Natural killer cell treated with Interleukin-12 subunit alpha and Interleukin-12 subunit beta and Interleukin-15 and Interleukin-18, amount 100 ng/mL, for 72 hours (primary cell): ENCODE measurements at places on chromosomes 16 and 17.
A peak's percentile ranks its signal among the peaks of the same experiment; 100 is the strongest.

DNA sequence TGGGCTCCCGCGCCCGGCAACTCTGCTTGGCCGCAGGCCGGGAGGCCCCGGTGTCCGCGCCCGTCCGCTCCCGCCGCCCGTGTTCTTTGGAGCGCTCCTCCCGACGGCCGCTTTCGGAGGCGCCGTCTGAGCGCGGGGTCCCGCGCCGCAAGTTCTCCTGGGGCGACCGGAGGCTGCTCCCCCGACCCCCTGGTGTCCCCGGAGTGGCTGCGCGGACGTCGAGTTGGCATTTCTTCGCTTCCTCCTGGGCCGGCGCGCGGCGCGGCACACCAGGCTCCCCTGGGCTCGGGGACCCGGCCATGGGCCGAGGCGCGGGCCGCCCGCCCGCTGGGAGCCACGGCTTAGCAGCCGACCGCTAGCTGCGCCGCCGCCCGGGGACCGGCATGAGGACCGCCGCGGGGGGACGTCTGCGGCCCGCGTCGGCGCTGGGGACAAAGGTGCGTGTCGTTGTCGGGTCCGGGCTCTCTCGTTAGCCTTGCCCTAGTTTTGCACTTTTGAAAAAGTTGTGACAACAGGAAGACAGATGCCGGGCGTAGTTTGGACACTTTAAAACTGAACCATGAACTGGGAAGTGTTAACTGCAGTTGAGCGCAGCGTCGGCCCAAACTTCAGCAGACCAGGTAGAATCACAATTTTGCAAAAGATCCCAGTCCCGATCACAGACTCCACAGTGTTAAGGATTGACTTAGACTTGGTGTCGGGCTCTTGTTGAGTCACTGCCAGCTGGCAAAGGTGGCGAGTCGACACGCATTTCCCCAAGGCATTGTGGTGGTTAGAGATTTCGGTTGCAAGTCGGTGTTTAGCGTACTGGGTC lies 700 bp downstream of the UBN1 start:
- DNase-seq: no peak

- no peak for DNase-seq
These were observed 3.9 kb upstream of the NXPH3 start for GRCh38 chr17:49571764-49572163.

DNA sequence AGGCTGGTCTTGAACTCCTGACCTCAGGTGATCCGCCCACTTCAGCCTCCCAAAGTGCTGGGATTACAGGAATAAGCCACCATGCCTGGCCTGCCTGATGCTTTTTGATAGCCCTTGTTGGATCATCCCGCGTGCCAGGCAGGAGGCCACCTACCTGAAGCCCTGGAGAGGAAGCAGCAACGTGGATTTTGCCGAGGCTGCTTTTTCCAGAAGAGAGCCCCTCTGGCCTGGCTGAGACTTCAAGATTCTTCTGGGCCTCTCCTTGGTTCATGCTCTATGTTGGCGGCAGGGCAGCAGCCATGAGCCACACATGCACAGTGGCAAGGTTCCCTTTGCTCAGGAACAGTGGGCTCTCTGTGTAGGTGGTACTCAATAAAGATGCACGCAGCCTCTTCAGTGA lies 11.5 kb downstream of the KATNB1 start:
- DNase-seq: no peak

DNA sequence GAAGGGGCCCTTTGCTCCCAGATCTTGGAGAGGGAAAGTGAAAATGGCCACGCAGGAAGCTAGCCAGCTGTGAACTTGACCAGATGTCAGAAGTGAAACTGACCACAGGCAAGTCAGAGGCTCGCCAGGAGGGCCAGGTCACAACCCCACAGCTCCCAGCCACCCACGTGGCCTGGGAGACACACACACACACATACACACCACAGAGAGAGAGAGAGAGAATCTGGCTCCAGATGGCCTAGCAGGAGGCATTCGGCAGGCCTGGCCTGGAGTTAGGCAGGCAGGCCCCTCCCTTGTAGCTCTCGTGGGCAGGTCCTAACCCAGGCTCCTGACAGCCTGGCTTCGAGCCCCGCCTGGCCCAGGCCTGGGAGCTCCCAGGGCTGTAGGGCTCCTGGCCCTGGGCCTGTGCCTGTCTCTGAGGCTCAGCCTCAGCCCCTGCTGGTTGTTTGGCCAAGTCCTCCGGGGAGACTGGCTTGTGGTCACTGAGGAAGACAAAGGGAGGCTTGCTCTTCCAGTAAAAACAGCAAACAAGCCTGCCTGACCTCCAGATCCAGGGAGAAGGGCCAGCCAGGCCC lies 20.2 kb downstream of the NGFR start:
- DNase-seq: no peak

GRCh38 chr16:50457423-50457822 lies 88.6 kb upstream of the BRD7 start:
- no peak for DNase-seq

DNA sequence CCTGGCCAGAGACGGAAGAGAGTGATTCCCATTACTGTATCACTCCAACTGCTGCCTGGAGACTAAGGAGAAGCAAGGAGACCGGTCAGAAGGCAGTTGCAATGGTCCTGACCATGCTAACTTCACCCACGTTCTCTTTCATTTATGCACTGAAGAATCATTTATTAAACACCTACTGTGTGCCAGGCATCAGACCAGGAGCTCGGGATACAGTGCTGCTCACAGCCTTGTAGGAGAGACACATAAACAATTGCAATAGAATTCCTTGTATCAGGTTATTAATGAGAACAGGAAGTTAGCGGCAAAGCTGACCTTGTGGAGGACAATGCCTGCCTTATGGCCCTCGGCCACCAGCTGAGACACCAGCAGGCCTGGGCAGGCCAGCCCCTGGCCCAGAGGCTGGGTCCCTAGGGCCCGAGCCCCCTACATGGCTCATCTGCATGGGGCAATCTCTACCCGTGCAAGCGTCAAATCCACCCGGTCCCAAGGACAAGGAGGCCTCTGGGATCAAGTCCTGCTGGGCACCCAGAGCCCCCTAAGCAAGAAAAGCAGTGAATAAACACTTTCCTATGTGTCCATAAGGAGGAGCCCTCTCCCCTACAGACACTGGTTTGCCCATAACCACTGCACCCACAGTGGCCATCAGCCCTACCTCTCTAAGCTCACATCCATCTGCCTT lies 8.6 kb upstream of the ENPP7 start:
- DNase-seq: no peak

- no peak for DNase-seq
These were observed 228.3 kb upstream of the NLRP1 start for GRCh38 chr17:5812590-5812989.

DNA sequence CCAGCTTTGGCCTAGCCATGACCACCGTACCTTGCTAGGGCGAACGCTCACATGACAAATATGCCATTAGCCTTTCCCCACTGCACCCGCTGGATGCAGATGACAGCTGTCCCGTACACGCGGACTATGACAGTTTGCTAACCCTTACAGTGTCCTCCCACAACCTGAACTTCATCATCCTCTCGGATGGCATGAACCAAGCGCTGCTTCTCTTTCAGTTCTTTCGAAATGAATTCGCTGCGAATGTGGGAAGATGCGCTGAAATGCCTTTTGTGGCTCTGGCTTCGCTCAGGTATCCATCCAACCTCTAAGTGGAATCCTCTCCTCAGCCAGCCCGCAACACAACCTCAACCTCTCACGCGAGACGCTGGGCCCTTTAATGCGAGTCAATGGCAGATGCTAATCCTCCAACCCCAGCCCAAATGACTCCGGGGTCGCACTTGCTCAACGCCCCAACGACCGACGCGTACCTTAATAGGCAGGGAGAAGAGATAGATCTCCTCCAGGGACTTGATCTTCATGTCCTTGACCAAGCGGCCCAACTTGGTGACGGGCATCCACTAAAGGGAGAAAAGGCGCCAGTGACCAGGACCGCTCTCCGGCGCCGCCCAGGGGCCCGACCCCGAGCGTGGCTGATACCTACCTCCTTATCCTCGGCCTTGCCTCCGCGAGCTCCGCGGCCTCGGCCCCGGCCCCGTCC lies 670 bp downstream of the RPS2 start:
- DNase-seq: no peak

DNA sequence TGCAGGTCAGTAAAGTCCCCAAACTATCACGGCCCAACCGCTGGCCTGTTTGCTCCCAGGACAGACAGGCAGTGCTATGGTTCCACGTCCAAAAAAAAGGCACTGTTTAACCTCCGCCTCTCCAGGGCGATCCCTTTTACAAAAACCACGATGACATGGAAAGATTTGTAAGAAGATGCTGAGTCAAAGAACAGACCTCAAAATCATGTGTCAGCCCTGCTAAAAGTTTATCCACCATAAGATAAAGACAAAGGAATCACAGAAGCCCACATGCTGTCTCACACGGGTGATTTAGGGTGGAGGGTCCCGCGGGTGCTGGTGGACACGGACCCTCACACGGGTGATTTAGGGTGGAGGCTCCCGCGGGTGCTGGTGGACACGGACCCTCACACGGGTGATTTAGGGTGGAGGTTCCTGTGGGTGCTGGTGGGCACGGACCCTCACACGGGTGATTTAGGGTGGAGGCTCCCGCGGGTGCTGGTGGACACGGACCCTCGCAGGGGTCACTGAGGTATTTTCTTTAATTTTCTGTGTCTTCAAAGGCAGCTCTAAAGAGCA lies 117.2 kb upstream of the METRNL start:
- DNase-seq: no peak

GRCh38 chr17:9355846-9356245 lies 219.8 kb downstream of the STX8 start:
- no peak for DNase-seq

DNA sequence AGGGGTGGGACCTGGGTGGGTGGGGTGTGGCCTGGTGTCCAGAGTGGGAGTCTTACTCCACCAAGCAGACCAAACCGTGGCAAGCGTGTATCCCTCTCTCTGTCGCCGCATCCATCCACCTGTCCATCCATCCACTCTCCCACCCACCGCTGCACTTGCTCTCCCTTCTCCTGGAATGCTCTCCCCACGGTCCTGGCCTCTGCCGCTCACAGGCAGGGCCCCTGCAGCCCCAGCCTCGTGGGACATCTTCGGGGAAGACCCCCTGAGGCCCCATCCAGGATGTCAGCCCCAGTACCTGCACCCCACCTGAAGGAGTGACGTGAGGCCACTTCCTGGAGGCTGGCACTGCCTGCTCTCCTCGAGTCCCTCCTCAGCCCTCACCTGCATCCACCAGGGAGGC lies 189.5 kb upstream of the GSE1 start:
- DNase-seq: no peak

- DNase-seq: no peak
These were observed 51.7 kb upstream of the ALDH3A1 start for GRCh38 chr17:19799796-19800195.

DNA sequence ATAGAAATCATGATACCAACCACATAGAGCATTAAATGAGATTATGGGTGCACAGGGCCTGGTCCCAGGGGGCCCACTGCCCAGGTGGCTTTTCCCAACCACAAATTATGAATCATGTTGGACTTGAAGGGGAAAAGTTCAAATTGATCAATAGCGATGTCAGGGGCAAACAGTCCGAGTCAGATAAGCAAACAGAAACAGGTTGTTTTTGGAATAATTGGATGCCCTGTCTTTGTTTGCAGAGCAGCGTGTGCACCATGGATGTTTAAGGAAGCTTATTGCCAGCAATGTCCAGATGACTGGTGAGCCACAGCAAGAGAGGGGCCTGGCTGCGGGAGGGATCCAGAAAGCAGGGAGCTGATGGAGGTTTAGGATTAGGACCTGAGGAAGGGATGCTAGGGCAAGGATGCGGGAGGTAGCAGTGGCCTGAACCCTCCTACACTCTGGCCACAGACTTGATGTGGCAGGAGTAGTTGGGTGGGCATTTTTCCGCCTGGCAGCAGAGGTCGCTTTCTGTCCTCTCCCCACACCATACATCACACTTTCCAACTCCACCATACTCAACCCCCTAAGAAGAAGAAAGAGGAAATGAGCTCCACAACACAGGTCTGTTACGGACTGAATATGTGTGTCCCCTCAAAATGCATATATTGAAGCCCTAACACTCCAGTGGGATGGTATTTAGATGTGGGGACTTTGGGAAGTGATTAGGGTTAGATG lies 266.4 kb upstream of the RPL38 start:
- no peak for DNase-seq

DNA sequence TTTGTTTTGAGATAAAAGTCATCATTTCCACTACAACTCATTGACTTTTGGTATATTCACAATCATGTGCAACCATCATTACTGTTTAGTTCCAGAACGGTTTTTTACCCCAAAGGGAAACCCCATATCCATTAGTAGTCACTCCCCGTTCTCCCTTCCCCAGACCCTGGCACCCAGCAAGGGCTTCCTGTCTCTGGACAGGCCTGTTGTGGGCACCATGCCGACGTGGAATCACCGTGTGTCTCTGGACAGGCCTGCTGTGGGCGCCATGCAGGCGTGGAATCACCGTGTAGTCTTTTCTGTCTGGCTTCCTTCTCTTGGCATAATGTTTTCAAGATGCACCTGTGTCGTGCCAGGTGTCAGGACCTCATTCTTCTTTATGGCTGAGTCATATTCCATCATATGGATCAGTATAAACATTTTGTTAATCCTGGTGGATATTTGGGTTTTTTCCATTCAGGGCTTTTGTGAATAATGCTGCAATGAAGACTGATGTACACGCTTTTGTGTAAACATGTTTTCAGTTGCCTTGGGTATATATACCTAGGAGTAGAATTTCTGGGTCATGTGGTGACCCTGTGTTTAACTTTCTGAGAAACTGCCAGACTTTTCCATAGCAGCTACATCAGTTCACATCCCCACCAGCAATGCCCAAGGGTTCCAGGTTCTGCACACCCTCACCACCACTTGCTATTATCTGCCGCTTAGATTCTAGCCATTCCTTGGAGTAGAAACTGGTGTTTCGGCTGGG lies 19.1 kb downstream of the ENDOV start:
- DNase-seq: no peak

- DNase-seq: no peak
These were observed 141.1 kb downstream of the MSI2 start for GRCh38 chr17:57397402-57397801.

- no peak for DNase-seq
These were observed 30.6 kb downstream of the ZNF750 start for GRCh38 chr17:82808921-82809905.

- no peak for DNase-seq
These were observed 214.2 kb downstream of the MAF start for GRCh38 chr16:79386299-79386698.

DNA sequence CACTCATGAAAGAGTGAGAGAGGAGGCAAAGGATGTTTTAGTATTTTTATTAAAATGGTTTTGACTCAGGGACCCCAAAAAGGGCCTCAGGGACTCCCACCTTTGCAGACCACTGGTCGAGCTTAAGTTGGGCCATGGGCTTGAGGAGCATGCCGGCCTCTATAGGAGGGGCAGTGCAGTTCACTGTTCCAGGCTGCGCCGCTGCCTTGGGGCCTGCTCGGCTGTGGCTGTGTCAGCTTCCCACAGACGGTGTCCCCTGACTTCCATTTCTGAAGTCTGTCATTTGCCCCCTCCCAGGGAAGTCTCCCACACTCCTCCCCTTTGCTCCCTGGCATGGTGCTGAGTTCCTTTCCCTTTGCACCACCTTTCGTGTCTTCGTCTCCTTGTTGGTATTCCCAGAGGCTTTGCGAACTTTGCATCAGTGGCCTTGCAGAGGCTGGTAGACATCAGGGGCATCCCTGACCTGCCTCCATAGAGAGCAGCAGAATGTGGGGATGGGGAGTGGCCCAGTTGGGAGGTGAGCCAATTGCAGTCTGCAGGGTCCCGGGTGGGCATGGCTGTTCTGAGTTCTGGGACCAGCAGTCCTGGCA lies 17.1 kb downstream of the MPRIP start:
- DNase-seq: peak; percentile 55

GRCh38 chr17:39674702-39675389 lies 6.6 kb downstream of the PNMT start:
- no peak for DNase-seq

GRCh38 chr16:53078247-53078646 lies 23.5 kb downstream of the CHD9 start:
- DNase-seq: no peak

- DNase-seq: no peak
These were observed 48.0 kb upstream of the NDRG4 start for GRCh38 chr16:58451945-58452401.
